ENCODE measurements at places on chromosomes 3 and 15.

DNA sequence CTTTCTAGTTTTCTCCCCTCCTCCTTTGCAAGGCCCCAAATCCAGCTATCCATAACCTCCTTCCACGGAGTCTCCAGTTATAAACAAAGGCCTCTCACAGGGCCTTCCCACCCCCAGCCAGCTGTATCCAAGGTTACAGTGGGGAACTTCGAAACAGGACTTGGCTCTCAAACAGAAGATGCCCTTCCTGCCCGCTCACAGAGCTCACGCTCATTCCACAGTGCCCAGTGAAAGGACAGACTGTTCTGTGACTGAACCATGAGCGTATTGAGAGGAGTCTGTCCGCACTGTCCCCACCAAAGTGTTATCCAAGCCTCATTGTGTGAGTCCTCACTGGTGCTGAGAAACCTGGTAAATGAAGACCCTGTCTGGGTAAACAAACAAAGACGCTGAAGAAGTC is 35.4 kb downstream of the ARHGAP31 start:
- DNase-seq = no peak
- no peak overlapping the region for H3K27ac ChIP-seq
- H3K36me3 ChIP-seq = no peaks in the 10 kb centered on the region
- H3K4me1 ChIP-seq = no peaks in the 10 kb centered on the region
- no peak overlapping the region for H3K4me3 ChIP-seq

DNA sequence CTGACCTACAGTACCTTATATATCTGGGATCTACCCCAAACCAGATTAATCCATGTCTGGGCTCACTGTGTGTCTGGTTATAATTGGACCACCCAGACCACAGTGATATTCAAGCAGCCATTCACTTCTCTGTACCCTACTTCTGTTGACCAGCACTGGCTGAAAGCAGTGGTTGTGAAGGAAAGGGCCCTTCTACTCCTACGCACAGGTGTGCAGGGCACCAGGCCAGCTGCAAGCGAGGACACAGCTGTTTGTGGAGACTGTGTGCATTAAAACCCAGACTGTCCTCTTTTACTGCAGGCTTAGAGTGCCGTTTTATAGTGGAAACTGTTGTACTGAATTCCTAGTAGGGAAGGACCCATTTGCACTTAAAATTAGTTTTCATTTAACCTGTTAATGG is 29.5 kb downstream of the CTDSPL start:
- H3K27ac ChIP-seq = no peak overlapping the region
- H3K4me3 ChIP-seq = no peak overlapping the region
- no peak for DNase-seq

- H3K4me3 ChIP-seq = peak overlapping the region; percentile 66
- no peak for DNase-seq
- H3K4me1 ChIP-seq = no peaks in the 10 kb centered on the region
- H3K27ac ChIP-seq = no peak overlapping the region
Observed at GRCh38 chr15:53979051-53979788, 979 bp downstream of the UNC13C start.

DNA sequence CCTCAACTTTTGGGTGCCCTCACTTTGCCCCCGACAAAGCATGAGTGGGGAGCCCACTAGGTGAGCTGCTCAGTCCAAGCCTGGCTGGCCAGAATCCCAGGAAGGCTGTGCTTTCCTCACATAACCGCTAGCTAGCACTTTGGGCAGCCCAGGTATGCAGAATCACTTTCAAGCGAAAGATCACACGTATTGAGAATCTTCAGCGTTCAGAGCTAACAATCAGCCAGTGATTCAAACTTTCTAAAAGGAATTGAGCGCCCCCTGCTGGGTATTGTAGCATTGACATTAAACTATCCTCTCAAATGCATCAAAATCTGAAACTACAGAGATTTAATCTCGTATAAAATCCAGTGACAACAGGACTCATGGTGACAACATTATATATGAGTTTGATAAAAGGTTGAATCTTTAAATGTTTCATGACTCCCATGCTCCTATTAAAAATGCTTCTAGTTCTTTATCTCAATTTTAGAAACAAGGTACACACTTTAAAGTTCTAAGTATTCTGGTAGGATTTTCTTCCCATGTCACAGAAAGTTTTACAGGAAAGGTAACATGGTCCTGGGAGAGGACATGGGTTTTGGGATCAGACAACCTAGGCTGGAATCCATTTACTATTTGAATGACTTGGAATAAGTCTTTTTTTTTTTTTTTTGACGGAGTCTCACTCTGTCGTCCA is 11.8 kb downstream of the ANAPC13 start:
- DNase-seq = peak; percentile 76
- no peaks in the 10 kb centered on the region for H3K4me1 ChIP-seq
- no peak overlapping the region for H3K4me3 ChIP-seq
- H3K36me3 ChIP-seq = no peaks in the 10 kb centered on the region

DNA sequence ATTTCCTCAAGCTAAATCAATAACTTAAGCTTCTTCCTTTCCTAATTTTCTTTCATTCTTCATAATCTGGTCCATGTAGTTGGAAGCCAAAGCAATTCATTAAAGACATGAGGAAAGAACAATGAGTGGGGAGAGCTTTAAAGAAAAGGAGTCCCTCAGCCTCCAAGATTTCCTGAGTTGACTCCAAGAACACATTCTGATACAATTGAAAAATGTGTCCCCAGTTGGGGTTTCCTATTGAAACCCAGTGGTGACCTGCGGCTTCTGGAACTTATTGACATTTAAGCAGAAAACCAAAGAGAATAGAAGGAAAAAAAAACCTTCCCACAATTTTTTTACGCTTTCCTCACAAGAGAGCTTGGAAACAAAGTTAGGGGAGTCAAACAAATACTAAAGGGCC is 37.0 kb downstream of the ATP8B4 start:
- no peak for DNase-seq
- no peaks in the 10 kb centered on the region for H3K36me3 ChIP-seq
- H3K4me1 ChIP-seq = no peaks in the 10 kb centered on the region
- H3K27ac ChIP-seq = no peak overlapping the region
- H3K4me3 ChIP-seq = no peak overlapping the region

GRCh38 chr3:84209474-84209873 is 749.3 kb upstream of the CADM2 start:
- H3K4me1 ChIP-seq = no peaks in the 10 kb centered on the region
- H3K4me3 ChIP-seq = no peak overlapping the region
- no peaks in the 10 kb centered on the region for H3K27me3 ChIP-seq
- no peaks in the 10 kb centered on the region for H3K36me3 ChIP-seq

DNA sequence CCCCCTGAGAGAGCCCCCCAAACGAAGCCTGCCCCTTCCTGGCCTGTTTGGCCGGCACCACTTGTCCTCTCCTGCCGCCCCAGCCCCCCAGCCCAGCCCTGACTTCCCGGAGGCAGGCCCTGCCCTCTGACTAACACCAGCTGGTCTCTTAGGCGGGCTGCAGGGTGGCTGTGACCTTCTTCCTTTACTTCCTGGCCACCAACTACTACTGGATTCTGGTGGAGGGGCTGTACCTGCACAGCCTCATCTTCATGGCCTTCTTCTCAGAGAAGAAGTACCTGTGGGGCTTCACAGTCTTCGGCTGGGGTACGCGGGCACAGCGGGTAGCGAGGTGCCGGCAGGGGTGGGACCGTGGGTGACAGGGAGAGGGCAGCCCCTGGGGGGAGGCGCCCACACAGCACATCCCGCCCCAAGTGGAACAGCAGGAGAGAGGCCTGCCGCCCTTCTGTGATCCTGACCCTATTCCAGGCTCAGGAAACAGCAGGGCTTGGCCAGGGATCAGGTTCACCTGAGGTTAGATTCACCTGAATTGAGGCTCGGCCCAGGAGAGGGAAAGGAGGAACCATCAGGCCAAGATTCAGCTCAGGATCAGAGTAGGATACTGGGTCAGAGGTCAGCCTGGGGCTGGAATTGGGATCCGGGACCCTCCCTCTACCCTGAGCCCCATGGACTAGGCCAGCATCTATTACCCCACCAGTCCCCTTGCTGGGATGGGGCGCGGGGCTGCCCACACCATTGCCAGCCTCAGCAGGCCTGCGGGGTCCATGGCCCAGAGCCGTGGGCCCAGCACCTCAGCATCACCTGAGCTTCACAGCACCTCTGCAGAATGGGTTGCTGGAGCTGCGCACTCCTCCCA is 21.9 kb downstream of the PTH1R start:
- H3K27ac ChIP-seq = no peak overlapping the region
- no peak overlapping the region for H3K4me3 ChIP-seq
- DNase-seq = no peak
- H3K36me3 ChIP-seq = no peaks in the 10 kb centered on the region

DNA sequence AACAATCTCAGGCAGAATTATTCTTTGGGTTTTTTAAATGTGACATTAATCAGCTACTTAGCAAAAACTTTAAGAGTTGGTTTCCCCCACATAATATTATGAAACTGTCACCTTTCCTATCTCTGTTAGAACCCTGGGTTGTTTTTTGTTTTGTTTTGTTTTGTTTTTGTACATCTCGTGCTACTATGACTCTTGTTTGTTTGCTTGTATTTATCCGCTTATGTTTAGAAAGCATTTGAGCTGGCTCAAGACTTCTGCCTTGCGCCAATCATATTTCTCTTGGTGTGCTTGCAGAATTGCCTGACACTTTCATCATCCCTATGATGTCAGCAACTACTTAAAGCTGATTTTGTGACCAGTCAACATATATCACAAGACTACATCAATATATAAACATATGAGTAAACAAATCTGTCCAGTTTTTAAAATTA is 116.9 kb downstream of the DCLK3 start:
- no peak overlapping the region for H3K27ac ChIP-seq
- H3K27me3 ChIP-seq = no peaks in the 10 kb centered on the region
- H3K36me3 ChIP-seq = no peaks in the 10 kb centered on the region
- H3K4me3 ChIP-seq = no peak overlapping the region
- DNase-seq = no peak

DNA sequence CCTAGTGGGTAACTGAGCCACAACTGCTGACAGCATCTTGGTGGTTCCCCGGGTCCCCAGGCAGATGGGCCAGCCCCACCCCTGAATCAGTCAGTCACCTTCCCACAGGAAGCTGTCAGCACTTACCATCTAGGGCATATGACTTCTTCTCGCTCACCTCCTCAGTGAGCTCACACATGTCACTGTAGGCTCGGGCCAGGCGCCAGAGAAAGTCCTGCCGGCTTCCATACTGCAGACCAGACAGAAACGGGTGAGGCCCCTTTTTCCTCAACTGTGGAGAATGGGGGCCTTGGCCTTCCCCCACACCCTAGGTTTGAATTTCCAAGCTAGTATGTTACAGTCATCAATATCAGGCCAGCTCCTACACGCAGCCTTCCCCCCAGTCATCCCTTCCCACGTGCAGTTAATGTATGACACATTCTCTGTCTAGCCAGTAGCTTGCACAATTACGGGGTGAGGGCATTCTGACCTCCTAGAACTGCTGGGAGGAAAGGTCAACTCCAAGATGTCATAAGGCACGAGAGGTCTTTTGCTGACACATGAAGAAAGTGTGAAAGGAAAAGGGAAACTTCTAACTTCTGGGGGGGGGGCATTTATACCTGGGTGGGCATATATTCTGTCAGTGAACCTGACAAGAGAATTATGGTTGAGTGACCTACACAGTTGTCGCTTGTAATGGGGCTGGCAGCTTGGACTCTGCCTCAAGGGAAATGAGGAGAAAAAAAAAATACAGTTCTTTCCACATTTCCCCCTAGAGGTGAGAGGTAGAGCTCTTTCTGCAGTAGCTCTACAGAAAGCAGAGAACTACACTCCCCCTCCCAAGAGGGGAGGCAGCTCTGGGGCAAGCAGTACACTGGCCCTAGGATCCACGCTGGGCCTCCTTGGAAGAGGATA is 10.9 kb downstream of the RMDN3 start:
- H3K36me3 ChIP-seq = peaks cover 7% of the 10 kb centered on the region
- no peaks in the 10 kb centered on the region for H3K4me1 ChIP-seq
- no peak for DNase-seq
- H3K27ac ChIP-seq = no peak overlapping the region

DNA sequence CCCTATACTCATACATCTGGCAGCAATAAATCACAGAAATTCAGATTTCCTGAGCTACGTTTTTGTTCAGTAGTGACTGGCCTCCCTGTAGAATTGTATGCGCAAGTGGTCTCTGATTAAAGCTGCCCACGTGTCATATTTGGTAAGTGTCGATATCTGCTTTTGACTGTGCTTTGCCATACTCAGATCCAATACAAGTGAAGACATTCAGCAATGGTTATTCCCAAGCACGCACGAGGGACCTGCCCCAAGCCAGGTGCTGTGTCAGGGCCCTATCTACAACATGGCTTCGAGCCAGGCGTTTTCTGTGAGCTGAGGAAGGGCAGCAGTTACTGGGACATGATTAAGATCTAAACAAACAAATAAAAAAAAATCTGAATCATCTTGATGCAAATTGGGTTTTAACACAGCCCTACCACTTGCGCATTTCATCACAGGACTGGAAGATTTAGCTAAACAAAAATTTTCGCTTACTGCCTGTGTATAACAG is 47.2 kb upstream of the ICE2 start:
- peak overlapping the region; percentile 3 for H3K27ac ChIP-seq
- no peak overlapping the region for H3K4me3 ChIP-seq
- no peaks in the 10 kb centered on the region for H3K36me3 ChIP-seq
- no peaks in the 10 kb centered on the region for H3K27me3 ChIP-seq
- H3K4me1 ChIP-seq = no peaks in the 10 kb centered on the region

DNA sequence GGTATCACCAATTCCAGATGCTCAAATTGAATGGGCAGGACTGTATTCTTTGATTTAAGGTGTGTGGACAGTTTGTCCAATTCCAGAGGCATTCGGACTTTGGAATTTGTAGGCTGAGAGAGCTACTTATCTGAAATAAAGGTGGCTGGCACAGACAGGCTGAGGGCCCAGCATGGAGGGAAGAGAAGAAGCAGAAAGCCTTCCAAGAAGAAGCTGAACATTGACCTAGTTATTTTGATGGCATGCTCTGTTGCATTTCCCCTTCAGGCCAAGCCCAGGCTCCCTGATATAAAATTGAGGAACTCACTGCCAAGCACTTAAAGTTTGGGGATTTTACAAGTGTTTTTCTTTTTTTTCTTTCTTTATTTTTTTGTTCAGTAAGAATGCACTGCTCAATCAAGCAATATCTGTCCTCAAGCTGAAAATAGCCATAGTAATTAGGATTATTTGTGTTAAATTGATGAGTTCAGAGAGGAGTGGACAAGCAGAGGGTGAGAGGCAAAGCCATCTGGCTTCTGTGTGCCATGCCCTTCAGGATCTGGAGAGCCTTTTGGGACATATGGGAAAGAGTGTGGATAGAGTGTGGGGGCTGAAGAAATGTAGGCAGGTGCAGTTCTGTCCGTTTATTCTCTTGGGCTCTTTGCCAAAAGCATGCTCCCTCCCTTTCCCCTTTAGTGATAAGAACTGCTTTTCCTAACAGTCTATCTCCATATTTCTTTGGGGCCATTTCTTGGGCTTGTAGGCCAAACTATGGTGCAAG is 148.9 kb downstream of the OXSM start:
- H3K4me1 ChIP-seq = no peaks in the 10 kb centered on the region
- H3K4me3 ChIP-seq = no peak overlapping the region
- H3K27me3 ChIP-seq = no peaks in the 10 kb centered on the region
- H3K27ac ChIP-seq = no peak overlapping the region
- DNase-seq = no peak
